ENCODE measurements at places on chromosomes 1 and 21.

- DNase-seq = no peak
Measured at GRCh38 chr1:203478231-203478630, 2.6 kb downstream of the PRELP start.

DNA sequence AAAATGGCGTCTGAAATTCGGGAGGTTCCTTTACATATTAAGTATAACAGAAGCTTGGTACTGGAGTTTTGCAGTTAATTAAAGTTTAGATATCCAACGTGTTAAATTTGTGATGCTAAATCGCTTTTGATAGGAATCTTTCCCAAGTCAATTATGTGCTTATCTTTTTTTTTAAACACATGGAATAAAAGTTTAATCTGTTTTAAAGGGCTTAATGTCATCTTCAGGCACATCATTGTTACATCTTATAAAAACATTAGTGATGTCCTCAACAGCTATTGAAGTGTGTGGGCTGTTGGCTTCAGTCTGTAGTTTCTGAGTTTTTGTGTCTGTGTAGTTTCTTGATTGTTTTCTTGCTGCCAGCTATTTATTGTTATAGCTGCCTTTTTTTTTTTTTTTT, 5.3 kb downstream of the FMN2 start:
- DNase-seq = no peak

- no peak for DNase-seq
Measured at GRCh38 chr1:2962946-2963345, 58.3 kb upstream of the ACTRT2 start.

DNA sequence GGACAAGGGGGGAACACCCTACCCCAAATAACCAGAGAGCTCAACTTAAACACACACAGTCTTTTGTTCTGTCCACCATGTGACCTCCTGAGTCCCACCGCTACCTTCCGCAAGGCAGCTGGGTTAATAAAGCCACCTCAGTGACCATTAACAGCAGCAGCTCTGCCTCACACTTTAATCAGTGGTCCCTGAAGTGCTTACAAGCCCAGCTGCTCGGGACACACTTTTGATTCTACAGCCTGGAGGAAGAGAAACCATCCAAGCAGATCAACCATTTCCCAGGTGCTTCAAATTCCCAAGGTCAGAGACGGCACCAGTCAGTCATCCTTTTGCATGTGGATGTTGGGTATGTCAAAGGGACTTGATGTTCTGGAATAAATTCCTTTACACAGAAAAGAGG, 70.1 kb downstream of the KCNJ15 start:
- no peak for DNase-seq

- no peak for DNase-seq
Measured at GRCh38 chr1:53316766-53317581, 10.9 kb downstream of the LRP8 start.

DNA sequence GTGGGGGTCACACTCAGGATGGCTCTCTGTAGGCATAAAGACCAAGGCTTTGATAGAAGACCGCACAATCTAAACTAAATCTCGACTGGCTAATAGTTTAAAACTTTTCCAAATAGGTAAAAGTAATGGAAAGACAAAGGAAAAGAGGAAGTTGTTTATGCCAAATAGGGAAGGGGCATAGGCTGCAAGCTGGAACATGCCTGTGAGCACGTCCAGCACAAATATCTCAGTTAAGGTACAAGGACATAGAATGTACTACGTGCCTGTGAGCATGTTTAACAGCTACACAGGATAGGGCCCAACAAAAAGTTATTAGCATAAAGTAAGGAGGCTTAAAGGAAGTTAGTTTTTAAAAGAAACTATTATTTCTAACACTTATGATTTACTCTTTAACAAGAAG, 27.6 kb upstream of the GUCA2A start:
- no peak for DNase-seq

GRCh38 chr1:66490816-66491215, 43.1 kb upstream of the SGIP1 start:
- no peak for DNase-seq

DNA sequence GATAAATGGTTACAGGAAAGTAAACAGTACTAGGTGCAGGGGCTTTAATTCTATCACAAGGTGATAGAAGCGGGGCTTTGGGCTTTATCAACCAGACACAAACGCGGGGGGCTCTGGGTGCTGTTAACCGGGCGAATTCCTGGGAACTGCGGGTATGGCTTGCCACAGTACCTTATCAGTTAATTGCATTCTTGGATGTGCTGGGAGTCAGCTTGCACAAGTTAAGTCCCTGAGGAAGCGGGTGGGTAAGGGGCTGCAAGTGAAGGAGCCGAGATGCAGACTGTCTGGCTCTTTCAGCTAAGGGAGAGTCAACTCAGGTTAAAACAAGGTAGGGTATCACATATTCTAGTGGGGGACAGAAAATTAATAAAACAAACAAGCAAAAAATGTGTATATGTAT, 661 bp downstream of the GBP4 start:
- no peak for DNase-seq

DNA sequence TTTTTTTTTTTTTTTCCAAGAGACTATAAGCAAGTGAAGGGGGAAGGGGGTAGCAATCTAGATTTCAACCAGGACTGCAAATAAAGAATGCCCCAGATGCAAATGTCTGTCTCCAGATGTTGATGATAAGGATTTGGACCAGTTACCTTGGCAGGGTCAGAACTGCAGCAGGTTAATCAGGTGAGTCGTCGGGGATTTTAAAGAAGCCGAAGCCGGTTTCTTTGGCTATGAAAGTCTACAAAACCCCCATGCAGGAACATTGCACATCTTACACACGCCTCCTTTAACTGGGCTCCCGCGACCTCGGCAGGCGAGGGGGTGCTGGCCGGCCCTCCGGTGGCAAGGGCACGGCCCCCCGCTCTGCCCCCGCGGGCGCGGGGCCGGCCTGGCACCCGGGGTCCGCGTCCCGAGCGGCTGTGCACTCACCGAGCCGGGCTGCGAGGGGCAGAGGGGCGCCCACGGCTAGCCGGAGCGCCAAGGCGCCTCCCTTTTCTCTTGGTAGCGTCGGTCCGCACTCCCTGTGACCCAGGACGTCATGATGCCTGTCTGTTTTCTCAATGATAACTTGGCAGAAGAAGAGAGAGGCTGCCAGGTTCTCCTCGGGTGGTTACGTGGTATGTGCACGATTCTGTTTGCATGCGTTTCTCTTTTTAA, 366.3 kb upstream of the ESRRG start:
- no peak for DNase-seq

- DNase-seq = no peak
Measured at GRCh38 chr1:159647616-159648015, 60.0 kb downstream of the APCS start.

DNA sequence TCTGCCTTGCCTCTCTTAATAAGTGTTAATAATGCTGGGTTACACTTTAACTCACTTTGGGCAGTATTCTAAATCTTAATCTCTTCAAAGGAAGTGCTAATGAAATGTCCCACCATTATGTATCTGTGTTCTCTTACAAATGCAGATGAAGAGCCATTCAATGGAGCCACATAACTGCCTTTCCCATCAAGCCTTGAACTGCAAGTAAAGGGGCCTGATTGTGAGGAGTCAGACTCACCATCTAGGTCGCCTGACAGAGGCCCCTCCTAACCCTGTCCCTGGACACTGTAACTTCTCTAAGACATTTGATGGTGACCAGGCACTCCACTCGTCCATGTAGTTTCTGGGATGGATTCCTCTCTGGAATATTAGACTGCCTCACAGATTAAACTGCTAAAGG, 329.4 kb downstream of the KIF26B start:
- no peak for DNase-seq

GRCh38 chr1:220094016-220094911, at the start of gene IARS2:
TSS of gene IARS2 (plus strand) at chr1:220094132. CDS start at chr1:220094217, 85 bp downstream.
- peak; percentile 92 for DNase-seq

DNA sequence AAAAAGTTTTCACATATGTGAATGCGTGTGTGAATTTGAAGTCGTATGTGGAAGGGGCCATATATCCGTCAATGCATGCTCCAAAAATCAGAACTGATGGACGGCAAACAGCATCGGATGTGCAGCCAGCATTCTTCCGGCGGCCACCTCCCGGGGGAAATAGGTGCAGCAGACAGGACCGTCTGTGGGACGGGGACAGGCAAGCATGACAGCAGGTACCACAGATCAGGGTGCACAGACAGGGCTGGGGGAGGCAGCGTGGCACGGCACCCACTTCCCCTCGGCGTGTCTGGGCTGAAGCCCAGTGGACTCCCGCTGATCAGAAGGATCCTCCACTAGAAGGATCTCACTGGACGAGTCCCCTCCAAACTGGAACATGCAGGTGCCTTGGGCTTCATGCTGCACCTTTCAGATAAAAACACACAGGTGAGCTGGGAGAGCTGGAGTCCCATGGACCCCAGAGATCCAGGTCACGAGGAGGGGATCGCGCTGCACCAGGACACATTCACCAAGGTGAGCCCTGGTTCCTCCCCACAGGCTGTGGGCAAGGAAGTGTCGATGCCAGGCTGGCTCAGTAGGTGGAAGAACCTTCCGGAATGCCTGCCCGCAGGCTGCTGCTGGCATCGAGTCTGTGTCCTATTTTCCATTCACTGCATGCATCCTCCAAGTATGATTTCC, 25.3 kb downstream of the PDE9A start:
- no peak for DNase-seq

- DNase-seq = no peak
Measured at GRCh38 chr1:1197188-1197500, 9.2 kb downstream of the TNFRSF18 start.

GRCh38 chr1:32357614-32358013, 4.7 kb downstream of the FAM229A start:
- no peak for DNase-seq

GRCh38 chr1:46784666-46785065, 14.2 kb upstream of the CYP4B1 start:
- DNase-seq = no peak

GRCh38 chr1:193103759-193104501, 1.3 kb downstream of the GLRX2 start:
- DNase-seq = no peak

DNA sequence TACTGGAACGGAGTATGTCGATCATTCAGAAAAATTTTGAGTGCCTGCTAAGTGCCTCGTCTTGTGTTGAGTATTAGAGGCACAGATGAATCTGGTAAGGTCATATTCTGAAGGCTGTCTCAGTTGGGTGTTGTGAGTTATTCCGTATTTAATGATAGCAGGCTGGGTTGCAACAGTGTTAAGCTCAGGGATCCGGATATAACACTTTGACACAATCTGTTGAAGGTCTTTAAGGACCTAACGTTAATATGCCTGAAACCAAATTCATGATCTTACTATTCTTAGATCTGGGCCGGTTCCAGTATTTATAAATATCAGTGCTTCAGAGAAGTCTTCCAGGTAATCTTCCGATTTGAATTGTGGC, 555 bp downstream of the PRPF38A start:
- DNase-seq = no peak

- DNase-seq = no peak
Measured at GRCh38 chr1:107147843-107148242, 7.0 kb downstream of the NTNG1 start.

DNA sequence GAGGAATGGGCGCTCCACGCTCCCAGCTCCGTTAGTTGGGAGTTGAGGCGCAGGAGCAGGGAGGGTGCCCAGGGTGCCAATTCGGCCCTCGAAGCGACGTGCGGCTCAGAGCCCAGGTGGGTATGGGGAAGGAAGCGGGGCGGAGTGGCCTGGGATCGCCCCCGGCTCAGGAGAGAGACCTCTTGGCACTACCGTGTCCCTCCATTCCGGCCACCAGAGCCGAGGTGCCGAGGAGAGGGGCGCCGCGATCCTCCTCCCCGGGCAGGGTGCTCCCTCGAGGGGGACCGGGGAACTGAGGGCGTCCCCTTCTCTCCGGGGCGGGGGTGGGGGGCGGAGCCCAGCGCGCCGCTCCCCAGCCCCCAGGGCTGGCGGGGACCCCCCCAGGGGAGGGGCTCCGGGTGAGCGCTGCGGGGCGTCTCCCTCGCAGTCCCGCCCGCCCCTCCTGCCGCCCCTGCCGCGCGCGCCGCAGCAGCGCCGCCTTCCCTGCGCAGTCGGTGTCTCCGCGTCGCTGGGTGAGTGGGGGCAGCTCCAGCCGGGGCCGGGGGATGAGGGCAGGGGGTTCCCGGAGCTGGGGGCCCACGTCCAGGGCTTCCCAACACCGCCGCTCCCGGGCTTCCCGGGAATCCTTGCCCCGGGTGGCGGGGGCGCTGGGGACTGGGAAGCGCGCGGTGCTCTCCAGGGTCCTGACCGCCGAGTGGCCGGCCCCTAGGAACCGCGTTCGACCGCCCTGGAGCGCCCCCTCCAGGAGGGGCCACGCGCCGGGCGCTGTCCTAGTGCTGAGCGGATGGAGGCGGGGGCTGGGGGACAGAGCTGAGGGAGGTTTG, at the start of gene HPCA:
HPCA (plus strand) TSS at position 488 of the 824 bp plus-strand sequence. CDS start 2,408 bp downstream, outside the sequence.
- DNase-seq = no peak

DNA sequence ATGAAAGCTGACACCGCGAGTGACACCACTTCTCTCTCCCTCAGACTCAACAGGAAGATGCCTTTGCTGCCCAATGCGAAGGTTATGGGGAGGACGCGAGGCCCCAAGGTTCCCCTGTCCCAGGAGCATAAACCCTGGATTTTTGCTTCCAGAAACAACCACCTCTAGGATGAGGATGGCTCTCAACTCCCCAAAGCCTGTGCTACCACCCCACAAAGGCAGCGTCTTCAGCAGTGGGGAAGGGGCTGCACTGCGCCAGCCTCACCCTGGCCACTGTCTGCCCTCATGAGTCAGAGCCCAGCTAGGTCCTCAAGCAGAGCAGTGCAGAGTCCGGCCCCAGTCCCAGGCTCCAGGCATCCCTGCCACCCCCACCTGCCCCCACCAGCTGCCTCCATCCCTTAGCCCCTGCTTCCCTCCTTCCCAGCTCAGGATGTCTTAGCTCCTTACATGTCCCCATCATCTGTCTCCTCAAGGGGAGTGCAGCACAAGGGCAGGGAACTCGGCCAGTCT, 6.9 kb upstream of the SRARP start:
- DNase-seq = no peak

DNA sequence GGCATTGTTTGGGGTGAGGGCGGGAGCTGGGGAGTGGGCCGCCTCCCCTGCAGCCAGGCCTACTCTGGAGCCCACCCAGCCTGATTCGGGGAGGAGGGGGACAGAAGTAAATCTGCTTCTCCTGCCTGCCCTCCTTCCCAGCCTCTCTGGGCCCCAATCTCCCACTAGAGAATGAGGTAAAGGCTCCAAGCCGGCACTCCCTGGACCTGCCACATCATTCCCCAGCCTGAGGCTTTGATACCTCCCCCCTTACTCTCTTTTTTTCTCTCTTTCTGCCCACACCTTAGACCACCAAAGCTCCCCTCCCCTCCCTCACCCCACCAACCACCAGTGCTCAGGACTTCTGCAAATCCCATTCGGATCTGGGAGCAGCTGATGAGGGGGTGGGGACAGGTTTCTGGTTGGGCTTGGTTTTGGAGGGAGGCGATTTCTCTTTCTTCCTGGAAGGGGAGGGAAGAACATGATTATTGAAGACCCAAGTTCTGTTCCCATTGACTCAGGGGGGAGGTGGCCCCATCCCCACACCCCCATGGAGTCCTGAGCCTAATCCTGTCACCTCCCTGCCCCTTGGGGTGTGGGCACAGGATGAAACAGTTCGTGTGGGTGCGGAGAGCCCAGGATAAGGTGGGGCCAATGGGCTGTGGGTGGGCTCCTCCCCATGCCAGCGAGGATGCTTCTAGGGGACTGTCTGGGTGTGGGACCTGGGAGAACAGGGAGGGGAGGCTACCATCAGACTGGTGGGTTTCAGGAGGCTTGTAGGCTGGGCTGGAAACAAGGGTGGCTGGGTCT, 1.3 kb downstream of the MAP7D1 start:
- DNase-seq = no peak

All from stimulated activated CD4-positive, alpha-beta T cell treated with anti-CD3 and anti-CD28 coated beads, Interleukin-12 subunit alpha, Interleukin-12 subunit beta, amount 100 ng/mL, for 4 hours (primary cell).